Stimulated activated CD4-positive, alpha-beta T cell treated with anti-CD3 and anti-CD28 coated beads, Interleukin-4, amount 100 ng/mL, for 4 hours (primary cell): ENCODE measurements at places on chromosomes 3 and 15.

GRCh38 chr3:14796403-14797077 lies 22.2 kb upstream of the FGD5 start:
- DNase-seq = no peak

GRCh38 chr3:152472672-152472954 lies 203.9 kb downstream of the MBNL1 start:
- DNase-seq = no peak

DNA sequence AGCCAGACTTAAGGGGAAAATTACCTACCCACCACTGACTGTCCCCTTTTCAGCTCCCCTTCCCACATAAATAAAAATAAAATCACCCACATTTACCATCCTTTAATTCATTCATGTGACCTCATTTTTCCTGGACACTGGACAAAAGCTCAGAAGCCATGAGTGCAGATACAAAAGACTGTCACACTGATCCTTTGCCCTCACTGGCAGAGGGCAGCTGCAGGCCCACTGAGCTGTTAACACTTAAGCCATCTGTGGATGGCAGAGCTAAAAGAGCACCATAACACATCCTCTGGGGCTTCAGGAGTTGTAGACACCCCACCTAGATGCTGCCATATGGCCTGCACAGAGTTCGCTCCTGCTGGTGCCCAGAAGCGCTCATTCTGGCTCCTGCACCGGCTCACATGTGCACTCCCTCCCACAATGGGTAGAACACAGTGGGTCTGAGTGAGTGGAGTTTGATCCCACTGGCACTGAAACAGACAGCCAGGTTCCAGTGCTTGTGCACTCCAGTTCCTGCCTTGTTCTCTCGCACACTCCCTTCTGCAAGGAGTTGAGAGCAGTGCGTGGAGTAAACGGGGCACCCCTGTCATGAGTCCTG lies 38.8 kb downstream of the EDC3 start:
- DNase-seq = no peak

GRCh38 chr3:146781606-146782005 lies 176.5 kb upstream of the PLSCR5 start:
- no peak for DNase-seq
